ENCODE measurements at places on chromosomes 7 and 10.

GRCh38 chr7:134750083-134751062 is 29.1 kb upstream of the CALD1 start:
- no peak for DNase-seq

- DNase-seq = no peak
Measured at GRCh38 chr7:107890493-107890961, 456 bp upstream of the DLD start.

DNA sequence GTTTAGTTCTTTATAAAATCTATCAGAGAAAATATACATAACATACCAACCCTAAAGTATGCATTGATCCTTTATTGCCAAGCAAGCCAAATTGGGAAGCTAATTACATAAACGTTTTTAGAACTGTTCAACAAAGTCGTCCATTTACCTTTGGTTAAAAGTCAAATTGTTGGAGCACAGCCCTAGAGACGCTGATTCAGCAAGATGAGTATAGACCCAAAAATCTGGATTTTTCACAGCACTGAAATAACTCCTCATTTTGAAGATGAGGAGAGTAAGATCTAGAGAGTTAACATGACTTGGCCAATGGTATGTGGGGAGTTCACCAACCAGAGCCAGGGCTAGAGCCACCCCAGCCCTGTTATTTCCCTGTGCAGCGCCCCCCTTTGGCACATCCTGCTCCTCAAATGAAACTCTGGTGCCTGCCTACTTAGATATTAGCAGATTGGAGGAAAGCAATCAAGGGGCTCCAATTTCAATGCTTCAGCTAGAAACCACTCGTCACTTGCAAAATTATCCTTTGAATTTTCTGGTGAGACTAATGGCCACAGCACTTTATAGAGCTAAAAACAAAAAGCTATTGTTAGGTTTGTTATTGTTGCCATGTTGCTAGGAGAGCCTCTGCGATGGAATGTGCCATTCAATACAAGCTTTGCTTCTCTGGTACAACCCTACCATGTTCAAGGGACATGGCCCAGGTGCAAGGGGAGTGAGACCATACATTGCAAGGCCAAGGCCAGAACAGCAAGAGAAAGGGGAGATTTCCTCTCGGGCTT is 132.6 kb upstream of the ZEB1 start:
- no peak for DNase-seq

- no peak for DNase-seq
Measured at GRCh38 chr10:116817178-116817577, 32.1 kb upstream of the ENO4 start.

DNA sequence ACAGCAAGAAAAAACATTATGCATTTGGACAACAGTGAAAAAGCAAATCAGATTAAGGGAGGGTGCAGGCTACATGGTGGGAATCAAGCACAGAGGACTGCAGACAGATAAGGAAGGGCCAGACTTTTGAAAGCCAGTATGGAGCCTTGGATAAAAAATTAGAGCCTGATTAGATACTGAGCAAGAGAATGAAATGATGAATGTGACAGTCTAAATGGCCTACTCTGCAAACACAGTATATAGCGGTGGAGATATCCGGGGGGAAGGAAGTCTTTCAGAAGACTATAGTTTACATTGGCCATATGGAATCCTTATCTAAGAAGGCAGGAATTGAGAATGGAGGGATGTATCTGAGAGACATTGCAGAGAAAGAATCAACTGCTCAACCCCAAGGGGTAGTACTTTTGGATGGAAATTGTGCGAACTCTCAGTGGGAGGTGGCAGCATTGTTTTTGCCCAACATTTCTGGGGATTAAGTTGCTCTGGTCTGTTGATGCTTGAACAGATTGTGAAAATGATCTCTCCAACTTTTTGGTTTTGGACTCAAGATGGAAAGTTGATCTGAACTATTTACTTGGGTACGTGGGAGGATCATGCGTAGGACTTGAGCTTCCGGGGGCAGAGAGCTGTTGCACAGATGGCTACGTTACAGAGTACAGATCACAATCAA is 39.4 kb upstream of the CHCHD3 start:
- DNase-seq = no peak

GRCh38 chr10:101974091-101974971 is 81.6 kb downstream of the ARMH3 start:
- no peak for DNase-seq

DNA sequence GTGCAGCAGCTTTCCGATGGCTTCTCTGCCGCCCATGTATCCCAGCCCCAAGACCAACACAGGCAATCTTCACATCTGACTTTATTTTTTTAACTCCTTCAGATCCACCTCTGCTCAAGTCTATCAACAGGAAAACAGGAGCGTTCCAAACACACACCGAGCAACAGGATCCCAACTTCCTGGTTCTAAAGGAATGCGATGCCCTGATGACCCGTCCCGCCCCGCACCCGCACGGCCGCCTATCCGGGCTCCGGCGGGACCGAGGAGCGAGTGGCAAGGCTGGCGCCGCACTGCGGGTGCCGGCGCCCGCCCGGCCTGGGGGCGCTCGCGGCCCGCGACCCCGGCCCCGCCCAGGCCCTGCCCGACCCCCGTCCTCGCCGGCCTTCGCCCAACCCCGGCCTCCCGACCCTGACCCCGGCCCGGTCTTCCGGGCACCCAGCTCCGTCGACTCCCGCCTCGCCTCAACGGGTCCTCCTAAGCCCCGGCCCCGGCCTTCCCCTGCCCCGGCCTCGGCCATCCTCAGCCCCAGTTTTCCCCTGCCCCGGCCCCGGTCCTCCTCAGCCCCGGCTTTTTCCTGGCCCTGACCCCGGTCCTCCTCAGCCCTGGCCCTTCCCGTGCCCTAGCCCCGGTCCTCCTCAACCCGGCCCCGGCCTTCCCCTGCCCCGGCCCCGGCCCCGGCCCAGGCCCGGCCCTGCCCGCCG is 730 bp downstream of the LARP4B start:
- no peak for DNase-seq

DNA sequence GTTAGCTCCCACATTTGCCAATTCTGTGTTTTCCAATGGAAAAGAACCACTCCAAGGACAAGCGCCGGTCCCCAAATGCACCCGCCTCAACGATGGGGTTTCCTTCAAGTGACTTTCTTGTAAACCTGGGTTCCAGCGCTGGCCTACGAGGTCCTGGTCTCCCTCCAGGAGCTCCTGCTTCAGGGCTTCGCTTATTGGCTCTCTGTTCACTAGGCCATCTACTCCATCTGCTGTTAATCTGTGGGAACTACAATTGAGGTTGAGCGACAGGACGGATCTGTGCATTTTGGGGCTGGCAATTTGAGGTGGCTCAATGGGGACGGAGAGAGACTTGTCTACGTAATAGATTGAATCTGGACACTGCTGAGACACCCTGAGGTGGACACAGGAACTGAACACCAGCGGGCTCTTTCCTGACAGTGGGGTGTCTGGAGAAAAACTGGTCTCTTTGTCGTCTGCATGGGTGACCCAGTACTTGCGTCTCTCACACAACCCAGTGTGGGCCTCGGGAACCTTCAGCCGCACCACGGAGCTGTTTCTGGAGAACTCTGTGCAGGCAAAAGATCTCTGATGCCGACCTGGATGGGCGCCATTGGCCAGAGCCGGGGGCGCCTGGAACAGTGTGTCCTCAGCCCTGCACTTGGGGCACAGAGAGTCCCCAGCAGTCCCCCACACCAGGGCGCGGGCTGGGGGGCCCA is 115.9 kb upstream of the ADAM12 start:
- DNase-seq = no peak

- DNase-seq = no peak
Measured at GRCh38 chr7:101102026-101102425, 16.7 kb downstream of the TRIM56 start.

- no peak for DNase-seq
Measured at GRCh38 chr7:95267754-95268153, 56.6 kb downstream of the PON1 start.

GRCh38 chr7:17682586-17682985 is 257.7 kb downstream of the SNX13 start:
- no peak for DNase-seq

DNA sequence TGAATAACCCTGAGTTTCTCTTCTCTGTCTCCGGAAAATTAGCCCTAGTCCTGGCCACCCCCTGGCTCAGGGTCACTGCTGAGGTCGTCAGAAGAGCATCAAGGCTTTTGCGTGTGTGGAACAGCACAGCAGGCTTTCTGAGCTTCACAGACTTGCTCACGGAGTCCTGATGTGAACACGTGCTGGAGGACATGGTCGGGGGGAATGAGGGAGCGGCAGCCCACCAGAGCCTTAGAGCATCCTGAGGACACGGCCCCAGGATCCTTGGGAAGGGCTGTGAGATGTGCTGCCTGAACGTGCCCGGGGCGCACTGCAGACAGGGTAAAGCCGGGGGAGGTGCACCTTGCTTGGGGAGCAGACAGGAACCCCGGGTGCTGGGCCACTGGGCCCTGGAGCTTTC is 28.8 kb downstream of the TMEM120A start:
- DNase-seq = no peak

- no peak for DNase-seq
Measured at GRCh38 chr7:8612584-8612983, 179.2 kb downstream of the NXPH1 start.

- DNase-seq = no peak
Measured at GRCh38 chr7:47407136-47407535, 174.8 kb downstream of the TNS3 start.

DNA sequence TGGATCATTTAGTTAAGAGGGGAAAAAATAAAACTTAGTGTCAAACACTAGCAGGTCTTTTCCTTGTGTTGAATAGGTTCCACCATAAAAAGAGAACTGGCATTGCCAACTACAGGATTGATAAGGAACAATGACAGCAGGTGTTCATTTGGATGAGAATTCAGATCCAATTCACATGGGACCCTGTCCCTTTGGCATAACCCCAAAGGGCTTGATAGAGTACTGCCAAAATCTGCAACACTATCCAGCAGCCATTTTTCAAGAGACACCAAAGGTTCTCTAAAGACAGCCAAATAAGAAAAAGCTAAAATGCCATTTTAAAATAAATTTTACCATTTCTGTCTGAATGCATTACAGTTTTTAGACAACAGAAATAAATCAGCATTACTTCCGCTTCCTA is 422.3 kb downstream of the DGKB start:
- DNase-seq = no peak

All from NCI-H510A (cell line).